Tibial nerve (tissue), 4 donors: ENCODE measurements at places on chromosomes 13 and 19.
A peak's percentile ranks its signal among the peaks of the same experiment; 100 is the strongest.

DNA sequence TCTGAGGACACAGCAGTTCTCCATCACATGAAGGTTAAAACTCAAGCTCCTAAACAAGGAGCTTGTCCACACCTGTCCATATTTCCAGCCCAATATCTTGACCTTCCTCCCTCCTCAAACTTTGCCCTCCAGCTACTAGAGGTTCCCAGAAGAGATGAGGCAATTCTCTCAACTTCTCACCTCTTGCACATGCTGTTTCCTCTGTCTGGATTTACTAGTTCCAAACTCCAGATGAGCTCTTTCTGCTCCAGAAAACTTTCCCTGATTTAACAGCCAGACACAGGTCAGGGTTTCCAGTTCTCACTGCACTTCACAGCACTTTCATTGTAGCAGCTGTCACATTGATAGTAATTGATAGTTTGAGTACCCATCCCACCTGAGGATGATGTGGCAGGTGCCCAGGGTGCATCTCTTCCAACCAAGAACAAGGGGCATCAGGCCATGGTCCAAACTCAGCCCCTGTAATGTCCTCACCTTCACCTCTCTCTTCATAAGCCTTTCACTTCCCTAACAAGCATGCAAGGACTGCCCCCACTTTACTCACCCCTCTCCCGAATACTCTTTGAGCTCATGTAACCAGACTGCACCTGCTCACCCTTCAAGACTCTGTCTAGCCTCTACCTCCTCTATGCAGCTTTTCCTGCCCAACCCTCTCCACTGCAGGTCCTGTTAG is 3.0 kb upstream of the WDFY2 start:
- no peak for DNase-seq

DNA sequence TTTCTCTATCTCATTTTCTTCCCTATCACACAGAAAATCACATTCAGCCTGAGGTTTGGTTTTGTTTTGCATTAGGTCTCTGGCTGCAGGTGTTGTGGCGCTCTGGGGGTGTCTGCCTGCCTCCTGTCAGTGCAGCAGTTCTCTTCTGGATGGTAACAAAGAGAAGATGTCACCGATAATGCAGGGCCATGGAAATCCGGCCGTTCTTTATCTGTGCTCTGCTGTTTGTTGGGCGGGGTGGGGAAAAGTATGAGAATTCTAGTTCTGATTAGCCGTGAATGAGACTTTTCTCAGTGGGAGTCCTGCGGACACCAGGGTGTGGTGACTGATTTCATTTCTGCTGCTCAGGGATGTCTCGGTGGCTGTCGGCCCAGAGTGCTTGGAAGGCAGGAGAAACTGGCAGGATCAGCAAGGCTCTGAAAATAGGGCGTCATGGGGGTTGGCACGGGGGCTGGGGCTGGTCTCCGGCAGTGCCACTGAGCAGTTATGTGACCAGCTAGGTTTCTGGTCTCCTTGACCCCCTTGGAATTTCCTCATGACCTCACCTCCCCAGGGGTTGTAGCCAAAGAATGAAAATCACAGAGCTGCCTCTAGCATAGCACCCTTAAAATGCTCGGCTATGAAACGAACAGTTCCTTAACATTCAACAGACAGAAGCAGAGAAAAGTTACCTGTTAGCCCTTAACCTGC is 5.0 kb downstream of the RNF113B start:
- DNase-seq = peak; percentile 26

DNA sequence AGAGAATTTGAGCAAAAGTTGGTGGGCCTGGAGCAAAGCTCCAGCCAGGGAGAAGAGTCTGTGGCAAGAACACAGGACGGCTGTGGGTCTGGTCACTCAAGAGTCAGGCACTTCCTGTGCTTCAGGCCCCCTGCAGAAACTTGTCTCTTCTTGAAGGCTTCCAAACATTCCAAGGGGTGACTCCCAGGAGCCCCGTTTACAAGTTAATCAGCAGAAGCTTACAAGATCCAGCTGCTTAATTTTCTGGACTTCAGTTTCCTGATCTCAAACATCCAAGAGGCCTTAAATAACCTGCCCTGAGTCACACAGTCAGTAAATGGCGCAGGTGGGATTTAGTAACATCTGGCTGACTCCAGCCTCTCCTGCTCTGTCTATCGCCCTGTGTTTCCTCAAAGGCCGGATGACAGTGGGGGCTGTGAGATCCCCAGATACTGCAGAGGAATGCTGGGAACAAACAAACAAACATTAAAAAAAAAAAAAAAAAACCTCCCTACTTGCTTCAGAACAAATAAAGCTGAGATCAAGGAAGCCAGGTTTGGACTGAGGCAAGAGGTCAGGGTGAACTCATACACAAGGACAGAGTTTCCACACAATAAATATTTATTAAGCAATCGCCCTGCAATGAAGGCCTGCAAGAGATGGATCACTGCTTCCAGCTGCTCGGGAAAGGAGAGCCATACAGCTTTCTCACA is 175.4 kb upstream of the RFC3 start:
- peak; percentile 33 for DNase-seq

- no peak for DNase-seq
Observed at GRCh38 chr13:48400090-48400694, 12.7 kb downstream of the LPAR6 start.

DNA sequence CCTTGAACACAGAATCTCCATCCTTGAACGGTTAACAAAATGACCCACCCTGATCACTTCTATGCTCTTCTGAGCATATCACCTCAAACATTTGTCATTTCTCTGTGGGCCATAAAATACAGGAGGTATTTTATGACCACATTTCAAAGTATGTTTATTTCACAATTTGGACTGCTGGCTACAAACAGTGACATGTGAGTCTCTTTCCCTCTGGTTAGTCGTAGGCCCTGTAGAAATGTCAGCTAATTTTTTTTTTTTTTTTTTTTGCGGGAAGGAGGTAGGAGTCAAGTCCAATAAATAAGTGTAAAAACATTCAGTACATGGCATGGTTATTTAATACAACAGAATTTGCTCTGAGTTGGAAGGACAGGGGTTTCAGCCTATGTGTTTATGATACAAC is 70.7 kb downstream of the FOXO1 start:
- DNase-seq = no peak

- peak; percentile 14 for DNase-seq
Observed at GRCh38 chr19:3250675-3251074, 26.2 kb downstream of the CELF5 start.

GRCh38 chr13:110407531-110407930 is 100.4 kb downstream of the COL4A2 start:
- no peak for DNase-seq

DNA sequence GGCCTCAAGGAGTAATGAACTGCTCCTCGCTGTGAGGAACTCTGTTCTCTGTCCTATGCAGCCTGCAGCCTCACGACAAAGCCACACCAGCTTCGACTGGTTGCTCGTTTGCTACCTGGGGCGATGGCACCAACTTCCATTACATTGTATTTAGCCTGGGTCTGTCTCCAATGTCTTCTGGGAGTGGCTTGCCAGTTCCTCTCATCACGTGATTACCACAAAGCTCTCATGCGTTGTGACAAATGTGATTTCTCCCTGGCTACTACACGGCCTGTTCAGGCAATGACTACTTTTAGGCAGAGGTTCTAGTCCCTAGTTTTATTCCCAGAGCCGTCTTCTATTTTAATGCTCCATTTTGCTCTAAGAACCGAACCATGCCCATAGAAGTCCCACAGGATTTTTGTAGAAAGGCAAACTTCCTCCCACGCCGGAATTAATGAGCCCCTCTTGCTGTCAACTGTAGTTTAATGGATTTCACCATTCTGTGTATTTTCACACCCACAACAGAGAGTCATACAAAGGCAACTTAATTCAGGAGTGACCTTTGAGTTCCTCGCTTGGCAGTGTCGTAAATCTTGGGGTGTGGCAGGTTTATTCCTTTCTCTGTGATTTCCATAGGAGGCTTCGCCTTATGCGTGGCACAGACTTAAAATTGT is 351.9 kb downstream of the EFNB2 start:
- no peak for DNase-seq

GRCh38 chr13:60175571-60175970 is 11.8 kb upstream of the DIAPH3 start:
- no peak for DNase-seq

- DNase-seq = no peak
Observed at GRCh38 chr13:41268764-41269163, 5.4 kb upstream of the MTRF1 start.

- peak; percentile 74 for DNase-seq
Observed at GRCh38 chr19:38004521-38005223, 97.7 kb downstream of the SIPA1L3 start.

GRCh38 chr13:87777387-87777786 is 106.2 kb downstream of the SLITRK5 start:
- DNase-seq = no peak
